ENCODE measurements at places on chromosomes 2 and 18. TPM values are rescaled to one million over a fixed set of nuclear protein-coding genes. Genes with fewer than 3 reads are reported as not detected.

GRCh38 chr2:138137949-138138348 lies 173.7 kb downstream of the HNMT start:
- DNase-seq: no peak

DNA sequence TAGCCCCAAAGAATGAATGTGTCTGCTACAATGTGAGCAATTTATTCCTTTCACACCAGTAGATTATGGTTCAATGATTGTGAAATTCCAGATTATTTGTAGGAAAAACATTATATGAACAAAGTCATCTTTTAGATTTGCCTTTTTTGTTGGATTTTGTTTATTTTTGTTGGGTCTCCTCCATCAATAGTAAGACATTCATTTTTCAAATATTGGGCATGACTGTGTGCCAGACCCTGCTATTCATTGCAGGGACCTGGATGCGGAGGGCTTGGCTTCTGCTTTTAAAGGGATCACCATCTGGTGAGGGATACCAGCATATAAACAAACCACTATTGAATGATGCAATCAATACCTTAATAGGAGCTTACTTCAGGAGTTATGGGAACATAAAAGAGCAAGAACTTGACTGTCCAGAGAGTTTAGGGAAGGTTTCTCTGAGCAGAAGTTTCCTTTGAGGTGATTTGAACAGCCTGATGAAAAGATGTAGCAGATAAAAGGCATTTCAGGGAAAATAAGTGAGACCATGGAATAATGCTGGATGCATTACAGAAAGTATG lies 486.7 kb downstream of the EPHA4 start:
- no peak for DNase-seq

GRCh38 chr18:30945761-30946160 lies 96.8 kb downstream of the DSC3 start:
- DNase-seq: no peak

DNA sequence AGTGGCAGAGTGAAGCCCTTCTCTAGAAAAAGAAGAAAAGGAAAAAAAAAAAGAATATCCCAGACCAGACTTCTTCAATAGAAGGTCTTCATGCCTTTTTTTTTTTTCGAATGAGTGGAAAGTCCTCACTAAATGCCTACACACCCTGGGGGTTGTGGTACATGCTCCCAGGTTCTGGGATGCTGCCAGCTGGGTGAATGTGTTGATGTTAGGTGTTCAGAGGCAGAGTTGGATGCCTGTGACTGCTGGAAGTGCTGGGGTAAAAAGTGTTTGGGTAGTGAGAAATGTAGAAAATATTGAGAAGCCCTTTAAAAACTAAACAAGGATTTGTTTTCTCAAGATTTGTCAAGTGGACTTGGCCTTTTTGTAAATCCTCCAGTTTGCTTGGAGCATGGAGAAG lies 318.6 kb downstream of the SLC4A3 start:
- DNase-seq: no peak

DNA sequence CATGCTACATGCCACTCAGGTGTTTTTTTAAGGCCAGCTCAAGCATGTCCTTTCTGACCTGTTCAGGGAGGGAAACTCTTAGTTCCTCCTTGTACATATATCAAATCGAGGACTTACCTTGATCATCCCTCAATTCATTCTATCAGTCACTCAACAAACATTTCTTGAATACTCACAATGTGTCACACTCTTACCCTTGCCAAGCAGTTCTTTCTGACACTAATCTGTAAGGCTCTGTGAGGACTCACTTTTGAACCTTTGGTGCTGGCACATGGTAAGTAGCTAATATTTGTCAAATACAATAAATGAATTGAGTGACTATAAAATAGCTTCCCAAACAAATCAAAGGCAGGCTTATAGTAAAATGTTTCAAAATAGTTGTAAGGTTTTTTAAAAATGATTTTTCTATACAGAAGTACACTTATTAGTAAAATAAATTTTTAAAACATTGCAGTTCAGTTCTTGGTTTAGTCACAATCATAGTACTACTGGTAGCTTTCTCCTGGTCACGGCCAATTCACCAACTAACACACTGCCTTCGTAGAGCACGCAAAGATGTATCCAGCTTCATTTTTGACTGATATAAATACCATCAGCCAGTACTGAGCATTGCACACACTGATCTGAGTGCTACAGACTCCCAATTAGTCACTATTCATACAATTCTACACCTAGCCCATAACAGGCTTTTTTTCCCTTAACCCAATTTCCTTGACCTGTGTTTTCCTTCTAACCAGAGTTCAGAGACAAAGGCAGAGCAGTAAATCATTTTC lies 50.9 kb downstream of the ZEB2 start:
- no peak for DNase-seq

SAG gene
- total RNA-seq: not detected

RFX8 gene
- total RNA-seq: 0.23 TPM

GIGYF2 gene
- total RNA-seq: 57.8 TPM

CAPN13 gene
- 0.16 TPM for total RNA-seq

ZNF804A gene
- 0.06 TPM for total RNA-seq
